Activated CD4-positive, alpha-beta memory T cell treated with anti-CD3 and anti-CD28 coated beads for 36 hours (primary cell): ENCODE measurements at places on chromosomes 6 and 20.

- DNase-seq, result no peak
- no peaks in the 10 kb centered on the region for H3K36me3 ChIP-seq
- no peak overlapping the region for H3K4me3 ChIP-seq
- no peaks in the 10 kb centered on the region for H3K4me1 ChIP-seq
- H3K27me3 ChIP-seq, result no peaks in the 10 kb centered on the region
Observed at GRCh38 chr6:122710908-122711635, 68.4 kb upstream of the FABP7 start.

DNA sequence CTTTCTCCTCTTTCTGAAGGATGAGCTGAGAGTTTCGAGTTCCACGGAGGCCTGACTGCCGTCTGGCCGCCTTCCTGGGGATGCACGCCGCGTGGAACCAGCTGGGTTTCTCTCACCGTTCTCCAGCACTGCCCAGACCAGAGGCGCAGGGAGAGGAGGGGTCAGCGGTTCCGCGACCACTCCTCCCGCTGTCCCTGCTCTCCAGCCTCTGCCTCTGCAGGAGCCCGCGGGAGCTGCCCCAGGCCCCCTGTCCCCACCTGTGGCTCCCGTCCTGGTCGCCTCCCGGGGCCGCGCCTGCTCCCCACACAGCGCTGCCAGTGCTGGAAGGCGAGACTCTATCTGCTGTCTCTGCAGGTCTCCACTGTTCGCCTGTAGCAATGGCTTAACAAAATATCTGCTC lies 106.8 kb upstream of the AFDN start:
- H3K27ac ChIP-seq, result no peak overlapping the region
- no peak overlapping the region for H3K4me3 ChIP-seq
- peaks cover 24% of the 10 kb centered on the region for H3K27me3 ChIP-seq
- DNase-seq, result no peak
- no peaks in the 10 kb centered on the region for H3K4me1 ChIP-seq
- no peaks in the 10 kb centered on the region for H3K36me3 ChIP-seq

- no peaks in the 10 kb centered on the region for H3K4me1 ChIP-seq
- H3K27me3 ChIP-seq, result peaks cover 19% of the 10 kb centered on the region
- H3K27ac ChIP-seq, result no peak overlapping the region
Observed at GRCh38 chr6:159196430-159196975, 27.3 kb downstream of the FNDC1 start.

DNA sequence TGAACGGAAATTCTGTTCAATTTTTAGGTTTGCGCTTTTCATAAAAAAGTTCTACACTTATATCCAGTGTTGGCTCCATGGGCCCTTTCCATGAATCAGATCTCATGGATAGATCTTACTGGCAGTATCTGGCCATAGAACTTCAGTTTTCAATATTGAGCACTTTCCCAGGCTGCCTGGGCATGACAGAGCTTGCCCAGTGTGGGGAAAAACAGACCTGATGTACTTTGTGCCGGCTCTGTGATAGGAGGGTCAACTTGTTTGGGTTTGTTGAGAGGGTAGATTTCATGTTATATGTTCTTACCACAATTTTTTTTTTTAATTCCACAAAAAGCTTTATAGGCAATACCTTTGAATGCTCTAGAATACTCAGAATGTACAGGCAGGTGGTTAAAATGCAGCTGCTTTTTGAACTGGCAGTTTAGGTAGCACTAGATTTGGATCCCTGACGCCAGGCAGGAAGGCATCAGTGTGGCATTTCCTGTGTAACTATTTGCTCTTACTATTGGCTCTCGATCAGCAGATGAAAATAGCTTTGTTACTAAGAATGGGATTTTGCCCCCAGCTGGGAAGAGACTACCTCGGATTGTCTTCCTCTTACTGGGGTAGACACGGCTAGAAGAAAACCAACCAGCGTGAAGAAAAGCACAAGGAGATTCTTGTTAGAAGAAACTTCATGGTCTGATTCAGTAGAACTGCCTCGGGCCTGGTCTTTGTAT lies 404.9 kb upstream of the SOX4 start:
- H3K4me3 ChIP-seq, result no peak overlapping the region
- no peak for DNase-seq
- no peak overlapping the region for H3K27ac ChIP-seq

DNA sequence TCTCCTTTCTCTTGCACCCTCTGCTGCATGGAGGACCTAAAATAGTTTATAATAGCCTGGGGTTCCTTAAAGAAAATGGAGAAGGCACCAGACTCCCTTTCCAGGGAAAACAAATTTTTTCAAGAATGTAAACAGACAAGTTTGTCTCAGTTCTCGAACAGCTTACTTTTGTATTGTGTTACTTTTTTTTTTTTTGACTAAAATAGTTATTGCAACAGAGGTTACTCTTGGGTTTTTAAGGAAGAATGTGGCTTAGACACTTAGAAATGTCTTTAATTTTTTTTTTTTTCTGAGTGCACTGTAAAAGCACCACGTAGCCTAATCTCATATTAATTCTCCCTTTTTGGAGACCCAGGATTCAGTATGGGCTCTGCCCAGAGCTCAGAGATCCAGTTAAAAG lies 148.7 kb upstream of the CARMIL1 start:
- no peaks in the 10 kb centered on the region for H3K27me3 ChIP-seq
- H3K27ac ChIP-seq, result no peak overlapping the region
- peaks cover 63% of the 10 kb centered on the region for H3K4me1 ChIP-seq
- H3K4me3 ChIP-seq, result no peak overlapping the region
- DNase-seq, result no peak

- H3K4me1 ChIP-seq, result no peaks in the 10 kb centered on the region
- no peak overlapping the region for H3K27ac ChIP-seq
- DNase-seq, result no peak
- no peaks in the 10 kb centered on the region for H3K36me3 ChIP-seq
Observed at GRCh38 chr6:47736083-47736700, 37.8 kb downstream of the ADGRF4 start.
